ENCODE measurements at places on chromosomes 7 and 10.
A peak's percentile ranks its signal among the peaks of the same experiment; 100 is the strongest.

DNA sequence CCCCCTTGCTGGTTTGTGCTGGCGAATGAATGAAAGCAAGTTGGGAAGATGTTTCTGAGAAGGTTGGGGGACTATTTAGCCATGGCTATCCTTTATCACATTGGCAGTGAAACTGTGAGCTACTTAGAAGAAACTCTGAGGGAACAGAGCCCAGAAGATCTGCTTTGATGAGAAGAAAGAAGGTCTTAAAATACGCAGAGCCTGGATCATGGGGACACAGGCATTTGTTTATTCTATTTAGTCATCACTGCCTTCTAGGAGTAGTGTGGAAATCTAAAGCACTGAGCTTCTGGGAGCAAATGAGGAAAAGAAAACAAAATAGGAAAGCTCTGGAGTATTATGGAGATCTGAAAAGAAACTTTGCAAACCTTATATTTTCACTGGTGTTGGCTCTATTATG, 28.5 kb downstream of the CPED1 start:
- DNase-seq, result no peak

DNA sequence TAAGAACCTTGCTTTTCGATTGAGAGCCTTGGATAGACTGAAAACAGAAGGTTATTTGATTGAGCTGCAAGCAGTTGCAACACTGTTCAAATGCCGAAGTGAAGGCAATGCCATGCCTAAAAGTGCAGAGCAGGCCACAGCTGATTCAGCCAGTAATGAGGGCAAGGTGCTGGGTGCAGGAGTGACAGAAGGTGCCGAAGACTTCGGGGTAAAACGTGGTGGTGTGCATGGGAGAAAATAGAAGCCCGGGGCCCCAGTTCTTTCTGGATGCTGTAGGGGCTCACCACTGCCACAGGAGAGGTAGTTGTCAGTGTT, 43.6 kb upstream of the GATAD1 start:
- no peak for DNase-seq

DNA sequence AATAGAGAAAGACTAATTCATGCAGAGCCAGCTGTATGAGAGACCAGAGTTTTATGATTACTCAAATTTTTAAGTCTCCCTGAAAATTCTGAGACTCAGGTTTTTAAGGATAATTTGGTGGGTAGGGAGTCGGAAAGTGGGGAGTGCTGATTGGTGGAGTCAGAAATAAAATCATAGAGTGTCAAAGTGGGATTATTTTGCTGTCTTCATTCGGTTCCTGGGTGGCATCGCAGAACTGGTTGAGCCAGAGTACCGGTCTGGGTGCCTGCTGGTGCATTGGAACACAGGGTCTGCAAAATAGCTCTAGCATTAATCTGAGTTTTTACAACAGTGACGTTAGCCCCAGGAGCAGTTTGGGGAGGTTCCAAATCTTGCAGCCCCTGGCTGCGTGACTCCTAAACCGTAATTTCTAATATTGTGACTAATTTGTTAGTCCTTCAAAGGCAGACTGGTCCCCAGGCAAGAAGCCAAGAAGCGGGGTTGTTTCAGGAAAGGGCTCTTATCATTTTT, 32.4 kb downstream of the GPRIN2 start:
- DNase-seq, result no peak

GRCh38 chr10:93436591-93437085, 45.5 kb downstream of the MYOF start:
- no peak for DNase-seq

DNA sequence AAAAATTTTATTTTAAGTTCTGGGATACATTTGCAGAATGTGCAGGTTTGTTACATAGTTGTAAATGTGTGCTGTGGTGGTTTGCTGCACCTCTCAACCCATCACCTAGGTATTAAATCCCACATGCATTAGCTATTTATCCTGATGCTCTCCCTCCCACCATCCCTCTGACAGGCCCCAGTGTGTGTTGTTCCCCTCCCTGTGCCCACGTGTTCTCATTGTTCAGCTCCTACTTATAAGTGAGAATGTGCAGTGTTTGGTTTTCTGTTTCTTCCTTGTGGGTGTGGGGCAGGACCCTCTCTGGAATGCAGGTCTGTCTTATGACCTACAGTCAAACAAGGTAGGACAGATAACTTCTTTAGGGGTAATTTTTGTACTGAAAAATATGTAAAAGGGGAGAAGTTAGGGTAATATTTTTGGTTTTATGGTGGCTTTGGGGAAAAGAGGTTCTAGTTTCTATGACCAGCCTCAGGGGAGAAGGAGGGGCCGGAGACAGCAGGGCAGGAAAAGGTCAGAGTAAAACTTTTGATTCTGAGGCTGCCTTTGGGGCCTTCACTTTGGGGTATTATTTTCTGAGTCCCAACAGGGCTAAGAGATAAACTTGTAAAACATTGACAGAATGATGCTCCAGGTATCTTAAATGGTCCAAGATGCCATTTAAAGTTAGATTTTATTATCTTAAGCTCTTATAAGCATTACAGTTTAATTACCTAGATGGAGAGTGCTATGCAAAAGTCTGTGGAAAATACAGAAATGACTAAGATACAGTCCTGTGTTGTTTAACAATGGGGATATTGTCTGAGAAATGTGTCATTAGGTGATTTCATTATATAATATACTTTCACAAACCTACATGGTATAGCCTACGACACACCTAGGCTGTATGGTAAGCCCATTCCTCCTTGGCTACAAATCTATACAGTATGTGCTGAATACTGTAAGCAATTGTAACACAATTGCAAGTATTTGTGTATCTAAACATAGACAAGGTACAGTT, 354.8 kb downstream of the ABCA13 start:
- DNase-seq, result no peak

GRCh38 chr10:4474829-4475228, 351.2 kb upstream of the AKR1E2 start:
- no peak for DNase-seq

DNA sequence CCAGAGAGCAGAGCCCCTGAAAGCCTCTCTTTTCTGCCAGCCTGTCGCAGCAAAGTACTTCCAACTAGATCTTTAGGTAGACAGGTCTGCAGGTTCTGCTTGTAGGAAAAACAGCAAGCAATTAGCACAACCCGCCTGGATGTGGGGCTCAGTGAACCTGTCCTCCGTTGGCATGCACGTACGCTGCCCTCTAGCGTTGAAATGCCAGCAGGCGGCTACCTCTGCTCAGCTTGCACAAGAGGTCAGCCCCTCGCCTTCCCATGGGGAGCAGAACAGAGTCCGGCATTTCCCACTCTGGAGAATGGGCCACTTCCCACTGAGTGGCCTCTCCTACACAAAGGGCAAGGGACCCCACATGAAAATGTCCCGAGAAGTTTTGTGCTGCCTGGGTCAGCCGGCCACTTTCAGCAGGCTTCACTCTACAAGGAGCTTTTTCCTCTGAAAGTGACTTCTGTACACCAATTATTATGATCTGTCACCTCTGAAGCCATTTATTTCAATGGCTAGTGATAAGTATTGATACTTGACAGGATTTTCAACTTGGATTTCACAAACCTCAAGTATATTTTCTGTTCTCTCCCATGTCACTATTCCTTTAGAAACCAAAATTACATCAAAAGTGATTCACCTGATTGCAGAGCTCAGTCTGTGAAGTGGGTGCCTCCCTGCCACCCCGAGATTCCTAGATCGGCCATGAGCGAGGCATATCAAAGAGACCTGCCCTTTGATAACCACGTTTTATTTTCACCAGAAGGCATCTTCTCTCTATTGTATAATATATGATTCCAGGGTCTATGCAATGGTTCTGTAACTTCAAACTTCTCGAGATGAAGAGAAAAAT, 56.7 kb downstream of the JCAD start:
- DNase-seq, result peak; percentile 39

DNA sequence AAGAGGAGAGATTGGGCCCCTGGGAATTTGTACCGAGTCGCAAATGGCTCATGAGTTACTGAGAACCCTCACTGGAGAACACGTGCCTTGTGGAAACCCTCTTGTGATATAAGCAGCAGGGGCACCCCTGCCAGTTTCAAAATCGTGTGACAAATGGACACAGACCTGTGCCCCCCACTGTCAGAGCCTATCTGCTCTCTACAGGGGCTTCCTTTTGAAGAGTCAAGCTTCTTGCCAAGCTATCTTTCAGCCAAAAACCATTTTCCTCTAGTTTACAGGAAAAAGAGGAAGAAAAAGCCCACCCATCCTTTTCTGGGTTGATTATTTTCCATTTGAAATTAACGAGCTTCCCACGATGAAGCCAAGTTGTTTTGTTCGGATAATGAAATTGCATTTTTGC, 64.1 kb upstream of the MPP7 start:
- DNase-seq, result no peak

GRCh38 chr7:82677493-82677892, 233.9 kb upstream of the CACNA2D1 start:
- peak; percentile 52 for DNase-seq

DNA sequence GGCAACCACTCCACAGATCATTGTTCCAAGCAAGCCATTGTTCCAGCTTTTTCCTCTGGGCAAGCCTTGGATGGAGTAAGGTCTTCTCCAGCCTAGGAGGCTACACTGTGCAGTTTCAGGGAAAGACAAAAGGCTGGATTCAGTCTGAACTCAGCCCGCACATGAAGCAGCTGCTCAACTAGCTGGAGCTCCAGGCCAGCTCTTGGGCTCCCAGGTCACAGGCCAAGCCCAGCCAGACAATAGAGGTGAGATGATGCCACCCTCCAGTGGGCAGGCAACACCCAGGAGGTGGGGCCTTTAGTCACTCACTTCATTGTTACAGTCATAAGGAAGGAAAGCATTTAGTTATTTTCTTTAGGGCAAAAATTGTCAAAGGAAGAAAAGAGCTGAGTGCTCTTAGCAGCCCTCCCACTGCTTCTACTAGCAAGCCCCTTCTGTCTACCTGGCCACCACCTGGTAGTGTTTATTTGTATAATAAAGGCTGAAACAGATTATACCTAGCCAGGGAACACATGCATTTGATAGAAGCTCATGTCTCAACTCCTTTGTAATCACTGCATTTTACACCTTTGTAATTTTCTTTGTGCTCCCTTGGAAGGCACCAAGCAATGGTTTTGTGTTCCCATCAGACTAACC, 253.4 kb downstream of the WDR11 start:
- DNase-seq, result no peak

- no peak for DNase-seq
These were observed 185.9 kb downstream of the CRPPA start for GRCh38 chr7:16235147-16236114.

- DNase-seq, result no peak
These were observed 166.6 kb downstream of the ARHGAP21 start for GRCh38 chr10:24556750-24557742.

DNA sequence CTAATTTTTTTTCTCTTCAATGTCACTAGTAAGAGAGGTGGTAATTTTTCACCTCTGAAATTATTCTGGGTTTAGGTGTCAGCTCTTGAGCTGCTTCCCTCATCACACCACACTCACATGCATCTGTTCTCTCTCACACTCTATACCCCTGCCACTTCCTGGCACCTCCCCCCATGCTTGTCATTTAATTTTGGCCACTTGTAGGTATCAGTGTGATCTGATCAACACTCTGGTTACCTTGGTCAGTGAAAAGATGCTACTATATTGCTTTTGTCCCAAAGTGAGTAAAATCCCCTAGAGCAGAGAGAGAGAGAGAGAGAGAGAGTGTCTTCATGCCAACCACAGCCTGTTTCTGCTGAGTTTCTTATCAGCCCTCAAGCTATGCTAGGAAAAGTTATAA, 42.5 kb downstream of the STK17A start:
- DNase-seq, result peak; percentile 95

GRCh38 chr10:91614225-91614624, 18.6 kb downstream of the PPP1R3C start:
- DNase-seq, result no peak

- no peak for DNase-seq
These were observed 447.7 kb downstream of the SUGCT start for GRCh38 chr7:40582539-40582938.

DNA sequence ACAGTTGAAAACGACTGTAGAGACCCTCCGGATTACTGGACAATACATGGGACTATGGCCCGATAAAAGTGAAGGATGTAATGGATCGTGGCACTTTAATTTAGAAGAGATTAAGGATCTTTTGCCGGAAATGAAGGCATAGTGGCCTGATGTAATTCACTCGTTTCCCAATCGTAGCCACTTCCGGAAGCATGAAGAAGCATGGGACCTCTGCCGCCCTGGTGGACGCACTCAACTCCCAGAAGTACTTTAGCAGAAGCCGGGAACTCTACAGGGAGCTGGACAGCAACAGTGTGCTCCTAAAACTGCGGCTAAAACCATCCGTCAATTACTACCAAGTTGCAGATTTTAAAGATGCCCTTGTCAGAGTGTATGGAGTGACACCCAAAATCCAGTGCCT, 59.6 kb upstream of the NUPR2 start:
- DNase-seq, result no peak

DNA sequence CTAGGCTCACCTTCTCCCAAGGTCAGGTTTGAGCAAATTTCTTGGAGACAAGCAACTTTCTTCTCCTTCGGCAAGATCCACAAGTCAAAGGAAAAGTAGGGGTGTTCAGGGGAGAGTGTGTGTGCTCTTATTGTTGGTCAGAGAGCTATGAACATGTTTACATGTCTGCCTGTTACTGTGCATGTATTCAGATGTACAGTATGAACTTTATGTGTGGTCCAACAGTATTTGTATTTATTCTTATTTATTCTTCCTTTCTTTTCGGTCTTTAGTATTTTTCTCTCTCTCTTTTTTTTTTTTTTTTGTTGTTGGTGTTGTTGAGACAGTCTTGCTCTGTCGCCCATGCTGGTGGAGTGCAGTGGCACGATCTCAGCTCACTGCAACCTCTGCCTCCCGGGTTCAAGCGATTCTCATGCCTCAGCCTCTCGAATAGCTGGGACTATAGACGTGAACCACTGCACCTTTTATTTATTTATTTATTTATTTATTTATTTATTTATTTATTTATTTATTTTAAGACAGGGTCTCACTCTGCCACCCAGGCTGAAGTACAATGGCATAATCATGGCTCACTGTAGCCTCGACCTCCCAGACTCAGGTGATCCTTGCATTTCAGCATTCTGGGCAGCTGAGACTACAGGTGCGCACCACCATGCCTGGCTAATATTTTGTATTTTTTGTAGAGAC, 38.2 kb downstream of the PLAU start:
- DNase-seq, result no peak

DNA sequence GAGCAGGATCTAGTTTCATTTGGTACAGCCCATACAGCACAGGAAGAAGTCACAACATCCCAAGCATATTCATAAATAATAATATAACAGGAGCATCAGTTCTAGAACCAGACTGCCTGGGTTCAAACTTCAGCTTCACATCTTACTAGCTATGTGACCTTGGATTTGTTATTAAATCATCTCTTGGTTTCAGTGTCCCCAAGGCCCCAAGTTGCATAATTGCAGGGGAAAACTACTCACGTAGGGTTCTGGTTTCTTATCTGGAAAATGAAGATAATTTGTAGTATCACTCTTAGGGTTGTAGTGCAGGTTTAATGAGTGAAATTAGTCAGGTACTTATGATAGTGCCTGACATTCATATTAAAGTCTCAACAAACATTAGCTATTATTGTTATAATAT, 5.5 kb upstream of the IQUB start:
- no peak for DNase-seq
